Activated CD8-positive, alpha-beta memory T cell treated with anti-CD3 and anti-CD28 coated beads for 48 hours (primary cell): ENCODE measurements at places on chromosomes 16 and 17.

GRCh38 chr17:49342575-49342936 is 19.5 kb downstream of the ZNF652 start:
- DNase-seq = no peak

- no peak for DNase-seq
These were observed 6.2 kb upstream of the SLC7A6 start for GRCh38 chr16:68257906-68258800.

GRCh38 chr16:1042866-1043265 is 29.7 kb upstream of the SSTR5 start:
- no peak for DNase-seq

DNA sequence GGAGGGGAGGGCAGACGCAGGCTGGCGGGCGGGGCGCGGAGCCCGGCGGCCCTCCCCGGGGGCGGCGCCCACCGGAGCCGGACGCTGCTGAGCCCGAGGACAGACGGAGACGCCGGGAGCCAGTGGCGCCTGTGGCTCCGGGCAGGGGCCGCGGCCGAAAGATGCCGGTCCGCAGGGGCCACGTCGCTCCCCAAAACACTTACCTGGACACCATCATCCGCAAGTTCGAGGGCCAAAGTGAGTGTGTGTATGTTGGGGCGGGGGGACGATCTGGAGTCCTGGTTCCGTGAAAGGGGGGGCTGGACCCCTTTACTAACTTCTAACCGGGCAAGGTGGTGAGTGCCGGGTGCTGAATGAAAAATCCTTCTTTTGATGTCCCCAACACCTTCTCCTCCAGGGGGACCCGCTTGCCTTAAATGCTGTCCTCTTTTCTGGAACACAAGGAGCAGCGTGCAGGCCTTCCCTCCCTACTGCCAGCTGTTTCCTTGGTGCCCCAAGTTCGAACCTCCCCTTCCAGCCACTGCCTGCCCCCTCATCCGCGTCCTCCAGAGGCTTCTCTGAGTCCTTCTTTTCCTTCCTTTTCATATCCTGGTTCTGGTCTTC is at the start of gene KCNH6:
Gene KCNH6 (plus strand): TSS at position 106 of the 603 bp plus-strand sequence. CDS start 56 bp downstream, at position 162.
- DNase-seq = no peak

DNA sequence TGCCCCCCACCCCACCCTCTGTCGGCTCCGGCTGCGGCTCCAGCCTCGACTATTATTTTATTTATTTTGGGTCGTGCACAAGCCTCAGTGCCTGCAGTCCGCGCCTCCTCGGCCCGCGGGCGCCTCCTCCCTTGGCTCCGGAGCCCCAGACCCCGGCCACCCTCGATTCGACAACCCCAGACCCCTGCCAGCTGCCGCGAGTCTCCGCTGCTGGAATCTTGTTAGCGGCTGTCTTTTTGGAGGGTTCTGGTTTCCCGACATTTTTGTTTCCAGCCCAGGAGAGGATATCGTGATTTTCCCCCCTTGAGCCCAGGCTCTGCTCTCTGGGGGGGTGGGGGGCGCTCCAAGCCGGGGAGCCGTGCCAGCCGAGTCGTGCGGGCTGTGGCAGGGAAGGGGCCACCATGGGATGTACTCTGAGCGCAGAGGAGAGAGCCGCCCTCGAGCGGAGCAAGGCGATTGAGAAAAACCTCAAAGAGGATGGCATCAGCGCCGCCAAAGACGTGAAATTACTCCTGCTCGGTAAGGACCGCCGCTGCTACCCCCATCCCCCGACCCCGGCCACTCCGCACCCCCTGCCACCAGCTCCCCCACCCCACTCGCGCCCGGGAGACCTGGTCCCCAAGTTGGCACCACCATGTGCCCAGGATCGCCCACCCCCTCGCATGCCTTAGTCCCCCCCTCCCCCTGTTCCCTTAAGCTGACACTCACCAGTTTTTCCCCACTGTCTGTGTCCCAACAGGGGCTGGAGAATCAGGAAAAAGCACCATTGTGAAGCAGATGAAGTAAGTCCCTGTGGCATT is 746 bp downstream of the GNAO1 start:
- DNase-seq = no peak

DNA sequence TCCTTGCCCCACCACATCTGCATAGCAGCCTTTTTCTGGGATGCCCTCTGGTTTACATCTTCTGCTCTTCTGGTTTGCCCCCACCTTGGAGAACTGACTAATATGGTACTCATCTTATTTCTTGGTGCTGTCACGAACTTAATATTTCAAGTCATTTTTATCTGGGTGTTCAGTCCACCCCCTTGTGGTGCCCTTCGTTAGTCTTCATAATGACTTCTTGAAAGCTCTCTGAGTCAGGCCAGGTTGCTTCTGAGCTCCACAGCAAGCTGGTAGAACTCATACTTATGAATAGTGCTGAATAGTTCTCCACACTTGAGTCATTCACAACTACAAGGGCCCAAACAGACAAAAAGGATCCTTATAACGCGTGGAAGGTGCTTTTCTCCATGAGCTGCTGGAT is 35.8 kb upstream of the TEKT3 start:
- DNase-seq = no peak

- no peak for DNase-seq
These were observed 1.3 kb downstream of the GJD3 start for GRCh38 chr17:40363111-40363827.

DNA sequence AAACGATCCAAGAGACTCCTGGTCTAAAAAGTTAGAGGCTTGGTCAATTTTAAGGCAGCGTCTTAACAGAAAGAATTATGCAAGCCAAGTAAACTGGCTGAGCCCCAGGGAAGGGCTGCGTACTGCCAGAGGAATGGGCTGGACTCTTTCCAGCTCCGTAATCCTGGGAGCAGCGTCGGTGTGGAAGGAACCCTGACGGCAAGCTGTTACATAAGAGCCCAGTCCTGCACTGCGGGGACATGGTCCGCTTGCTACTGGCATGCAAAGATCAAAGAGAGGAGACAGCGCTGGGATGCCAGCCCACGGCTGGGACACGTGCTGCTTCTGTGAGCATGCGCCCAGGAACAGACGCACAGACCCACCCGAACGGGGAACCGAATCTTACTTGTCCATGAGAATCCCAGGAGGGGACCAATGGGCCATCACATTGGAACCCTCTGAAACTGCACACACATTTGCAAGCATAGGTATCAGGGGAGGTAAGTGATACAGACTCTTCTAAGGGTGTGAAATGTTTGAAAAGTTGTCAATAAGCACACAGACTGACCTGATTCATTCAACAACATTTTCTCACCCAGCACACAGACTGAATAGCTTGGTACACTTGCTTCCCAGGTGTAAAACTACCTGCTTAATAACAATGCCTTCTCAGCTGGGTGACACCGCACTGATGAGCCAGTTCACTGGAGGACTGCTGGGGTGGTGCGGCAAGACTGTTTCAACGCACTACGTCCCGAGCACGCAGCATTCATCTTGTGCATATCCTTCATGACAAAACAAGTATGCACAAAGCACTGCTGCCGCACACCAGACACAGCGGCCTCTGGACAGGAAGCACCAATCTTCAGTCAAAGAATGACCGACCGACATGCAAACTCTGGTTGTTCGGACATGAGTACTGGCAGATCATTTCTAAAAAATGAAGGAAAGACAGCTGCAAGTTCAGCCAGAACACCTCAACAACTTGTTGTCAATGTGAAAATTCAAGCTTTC is 94.9 kb downstream of the ANKRD11 start:
- DNase-seq = no peak

DNA sequence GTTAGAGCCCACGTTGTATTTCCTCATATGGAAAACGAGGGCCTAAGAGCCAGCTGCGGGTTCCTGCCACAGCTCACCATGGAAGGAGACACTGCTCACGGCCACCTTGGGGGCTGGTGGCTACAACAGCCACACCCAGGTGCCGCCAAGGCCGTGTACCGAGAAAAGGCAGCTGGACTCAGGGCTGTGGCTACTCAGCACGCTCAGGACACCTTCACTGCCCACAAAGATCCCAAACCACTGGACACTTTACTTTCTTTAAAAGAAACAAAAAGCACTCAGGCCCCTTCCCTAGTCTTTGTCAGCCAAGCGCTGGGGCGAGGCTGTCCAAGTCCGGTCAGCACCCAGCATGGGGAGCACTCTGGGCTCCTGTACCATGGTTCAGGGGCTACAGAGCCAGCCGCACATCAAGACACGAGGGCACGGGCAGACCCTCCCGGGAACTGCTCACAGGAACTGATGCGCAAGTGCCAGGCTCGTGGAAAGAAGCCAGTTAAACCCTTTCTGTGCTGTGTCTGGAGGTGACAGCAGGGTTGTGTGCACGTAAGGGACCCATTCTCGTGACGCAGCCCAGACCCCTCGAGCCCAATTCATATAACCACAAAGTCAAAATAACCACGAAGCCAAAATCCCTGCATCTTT is 18.5 kb downstream of the SLC16A3 start:
- DNase-seq = no peak

DNA sequence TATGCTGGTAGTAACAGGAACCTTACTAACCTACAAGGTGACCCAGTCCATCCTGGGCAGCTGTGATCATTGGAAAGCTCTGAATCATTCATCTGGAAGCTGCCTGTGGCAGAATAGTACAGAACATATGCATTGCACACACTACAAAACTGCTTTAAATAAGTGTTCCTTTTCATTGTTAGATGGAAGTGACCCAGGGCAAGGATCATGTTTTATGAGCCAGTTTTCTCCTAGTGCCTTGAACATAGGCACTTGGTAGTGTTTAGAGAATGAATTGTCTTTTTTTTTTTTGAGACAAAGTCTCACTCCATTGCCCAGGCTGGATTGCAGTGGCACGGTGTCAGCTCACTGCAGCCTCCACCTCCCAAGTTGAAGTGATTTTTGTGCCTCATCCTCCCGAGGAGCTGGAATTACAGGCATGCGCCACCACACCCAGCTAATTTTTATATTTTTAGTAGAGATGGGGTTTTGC is 55.4 kb downstream of the TENT4B start:
- DNase-seq = no peak

- DNase-seq = peak; percentile 69
These were observed 41.1 kb upstream of the PLCG2 start for GRCh38 chr16:81737885-81738536.

DNA sequence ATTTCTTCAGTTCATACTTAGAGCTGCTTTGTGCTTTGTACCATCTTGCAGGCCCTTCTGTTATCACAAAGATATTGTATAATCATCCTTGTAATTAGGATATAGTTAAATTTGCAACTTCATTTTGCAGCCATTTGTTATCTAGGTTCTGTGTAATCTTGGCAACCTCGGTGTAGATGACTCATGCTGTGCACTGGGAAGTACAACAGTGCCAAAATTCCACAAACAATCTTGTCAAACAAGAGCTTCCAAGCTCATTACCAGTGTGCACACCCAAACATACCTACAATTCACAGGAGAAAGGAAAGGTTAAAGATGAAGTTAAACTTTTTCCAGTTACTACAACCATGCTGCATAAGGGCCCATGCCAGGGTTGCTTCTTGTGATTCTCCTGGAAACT is 1231.8 kb downstream of the CDH11 start:
- no peak for DNase-seq

- peak; percentile 60 for DNase-seq
These were observed 11.5 kb upstream of the PITPNA start for GRCh38 chr17:1573932-1574696.

DNA sequence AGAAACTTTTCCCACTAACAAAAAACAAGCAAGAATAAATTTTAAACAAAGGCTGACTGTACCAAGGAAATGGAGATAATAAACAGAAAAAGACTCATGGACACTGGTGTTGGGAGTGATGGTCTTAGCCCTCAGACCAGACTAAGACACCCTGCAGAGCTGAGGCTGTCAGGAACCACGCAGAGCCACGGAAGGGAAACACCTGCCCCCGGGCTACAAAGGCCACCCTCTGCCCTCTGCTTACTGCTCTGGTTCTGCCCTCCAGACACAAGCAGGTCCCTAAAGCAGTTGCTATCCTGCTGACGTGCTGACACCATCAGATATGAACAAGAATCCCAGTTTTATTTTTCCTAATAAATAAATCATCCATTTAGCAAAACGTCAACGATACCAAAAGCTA is 80.0 kb downstream of the ANKRD11 start:
- no peak for DNase-seq

- DNase-seq = no peak
These were observed 17.1 kb downstream of the TSPOAP1 start for GRCh38 chr17:58311429-58311894.

- no peak for DNase-seq
These were observed 101.1 kb downstream of the MSI2 start for GRCh38 chr17:57357392-57357784.

DNA sequence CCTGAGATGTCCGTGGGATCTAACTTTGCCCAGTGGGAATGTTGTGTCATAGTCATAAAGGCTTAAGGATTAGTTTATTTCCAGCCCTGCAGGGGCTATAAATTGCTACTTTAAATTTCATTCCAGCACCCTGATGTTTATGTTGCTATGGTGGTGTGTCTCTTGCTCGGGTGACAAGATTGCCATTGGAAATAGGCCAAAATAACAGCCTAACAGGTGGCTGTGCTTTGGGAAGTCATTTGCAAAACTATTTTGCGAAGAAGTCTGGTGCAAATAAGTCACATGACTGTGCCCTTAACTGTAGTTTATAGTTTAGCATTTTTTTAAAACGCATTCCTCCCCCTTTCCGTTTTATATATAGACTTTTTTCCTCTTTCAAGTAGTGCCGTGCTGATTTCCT is 23.1 kb downstream of the PITPNC1 start:
- DNase-seq = no peak

- no peak for DNase-seq
These were observed 149.7 kb downstream of the RPTOR start for GRCh38 chr17:80694085-80694991.

- no peak for DNase-seq
These were observed 11.6 kb downstream of the GSG1L2 start for GRCh38 chr17:9810100-9810949.

GRCh38 chr16:13193721-13194120 is 292.3 kb downstream of the SHISA9 start:
- DNase-seq = no peak

DNA sequence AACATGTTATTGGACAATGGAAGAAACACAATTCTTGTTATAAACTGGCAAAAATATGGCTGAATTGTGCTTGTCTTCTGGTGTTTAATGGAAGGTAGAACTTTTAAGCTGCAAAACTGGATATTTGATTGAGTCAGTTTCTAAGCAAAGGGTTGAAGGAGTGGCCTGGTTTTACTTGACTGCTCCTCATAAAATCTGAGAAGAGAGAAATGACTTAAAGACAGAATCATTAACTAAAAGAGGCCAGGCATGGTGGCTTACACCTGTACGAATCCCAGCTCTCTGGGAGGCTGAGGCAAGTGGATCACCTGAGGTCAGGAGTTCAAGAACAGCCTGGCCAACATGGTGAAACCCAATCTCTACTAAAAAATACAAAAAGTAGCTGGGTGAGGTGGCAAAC is 770.7 kb downstream of the CDH11 start:
- DNase-seq = no peak

GRCh38 chr17:46977348-46977747 is 1.7 kb downstream of the RPRML start:
- DNase-seq = no peak

GRCh38 chr17:41728056-41728455 is 6.4 kb downstream of the HAP1 start:
- no peak for DNase-seq
